ENCODE measurements at places on chromosomes 1 and 21.

- peak; percentile 67 for DNase-seq
Observed at GRCh38 chr1:200877839-200878551, 5.2 kb downstream of the GPR25 start.

- no peak for DNase-seq
Observed at GRCh38 chr1:36602184-36602583, 119.5 kb upstream of the CSF3R start.

DNA sequence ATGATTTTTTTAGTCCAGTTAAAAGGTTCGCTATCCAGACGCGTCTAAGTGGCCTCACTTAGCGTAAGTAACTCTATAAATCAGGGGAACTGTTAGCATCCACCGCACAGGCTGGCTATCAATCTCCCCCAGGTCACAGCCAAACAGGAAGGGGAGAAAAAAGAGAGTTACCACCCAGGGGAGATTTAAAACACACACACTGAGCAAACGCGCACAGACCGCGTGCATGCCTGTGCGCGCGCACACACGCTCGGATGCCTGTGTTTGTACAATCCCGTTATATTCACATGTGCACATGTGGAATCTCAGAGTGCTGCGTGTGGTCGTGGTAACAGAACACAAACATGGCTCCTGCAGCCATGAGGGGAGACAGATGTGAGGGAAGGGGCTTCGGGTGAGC lies 125.4 kb downstream of the CASZ1 start:
- DNase-seq: no peak

GRCh38 chr1:231219422-231220401 lies 21.3 kb upstream of the GNPAT start:
- no peak for DNase-seq

DNA sequence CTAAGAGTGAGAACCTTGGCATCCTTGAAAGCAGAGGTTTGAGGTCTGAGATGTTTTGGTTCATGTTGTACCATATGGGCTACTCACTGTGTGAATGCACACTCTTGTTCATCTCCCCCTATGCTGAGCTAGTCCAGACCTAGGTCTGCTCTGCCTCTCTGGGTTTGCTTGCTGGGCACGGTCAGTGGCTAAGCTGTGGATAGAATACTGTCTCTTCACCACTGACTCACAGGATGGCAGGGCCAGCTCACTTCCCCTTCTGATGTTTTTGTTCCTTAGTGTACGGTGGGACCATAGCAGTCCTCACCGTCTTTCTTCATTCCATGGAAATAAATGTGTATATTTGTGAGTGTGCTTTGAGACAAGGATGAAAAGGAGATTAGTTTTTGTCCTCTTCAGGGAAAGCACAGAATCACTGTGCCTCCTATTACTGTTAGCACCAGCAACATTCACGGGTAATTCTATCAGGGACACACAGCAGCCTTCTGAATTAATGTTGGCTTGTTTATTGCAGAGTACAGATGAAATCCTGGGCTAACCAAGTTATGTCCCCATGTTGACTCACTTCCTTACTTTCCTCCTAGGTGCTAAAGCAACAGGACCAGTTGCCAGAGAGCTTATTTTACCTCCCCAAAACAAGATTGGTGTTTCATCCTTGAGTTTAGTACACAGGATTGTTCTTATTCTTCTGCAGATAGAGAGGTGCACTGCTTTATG lies 56.9 kb upstream of the IVNS1ABP start:
- DNase-seq: no peak

GRCh38 chr21:44399955-44400790 lies 46.8 kb downstream of the TRPM2 start:
- no peak for DNase-seq

All from stimulated activated CD4-positive, alpha-beta T cell treated with anti-CD3 and anti-CD28 coated beads, Interleukin-4, amount 100 ng/mL, for 24 hours (primary cell).